Gastrocnemius medialis (tissue), 4 donors: ENCODE measurements at places on chromosomes 2 and 18.
A peak's percentile ranks its signal among the peaks of the same experiment; 100 is the strongest.

GRCh38 chr2:230202430-230203109, 17.2 kb downstream of the SP110 start:
- DNase-seq = no peak

DNA sequence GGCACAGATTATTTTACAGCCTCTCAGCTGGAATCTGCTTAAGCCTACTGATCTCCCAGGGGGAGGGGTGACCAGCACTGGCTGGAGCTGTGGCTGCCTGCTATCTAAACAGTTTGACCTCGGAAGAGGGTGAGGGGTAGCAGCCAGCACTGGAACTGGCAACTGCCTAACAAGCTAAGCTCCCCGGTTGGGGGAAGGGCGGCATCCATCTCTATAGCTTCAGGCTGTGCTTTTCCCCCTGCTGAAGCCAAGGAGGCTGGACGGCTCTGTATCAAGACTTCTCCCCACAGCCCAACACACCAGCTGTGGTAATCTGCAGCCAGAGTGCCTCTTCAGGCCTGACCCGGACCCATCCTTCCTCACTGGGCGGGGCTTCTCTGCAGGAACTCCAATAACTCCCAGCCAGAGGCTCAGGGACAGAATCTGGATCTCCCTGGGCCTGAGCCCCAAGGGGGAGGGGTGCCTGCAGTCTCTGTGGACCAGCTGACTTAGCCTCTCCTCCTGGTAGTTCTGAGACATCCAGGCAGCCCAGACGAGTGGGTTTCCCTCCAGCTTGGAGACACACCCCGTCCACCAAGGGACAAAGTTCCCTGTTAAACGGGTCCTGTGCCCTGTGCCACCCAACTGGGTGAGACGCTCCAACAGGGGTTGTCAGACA, 560.2 kb downstream of the LRP1B start:
- no peak for DNase-seq

DNA sequence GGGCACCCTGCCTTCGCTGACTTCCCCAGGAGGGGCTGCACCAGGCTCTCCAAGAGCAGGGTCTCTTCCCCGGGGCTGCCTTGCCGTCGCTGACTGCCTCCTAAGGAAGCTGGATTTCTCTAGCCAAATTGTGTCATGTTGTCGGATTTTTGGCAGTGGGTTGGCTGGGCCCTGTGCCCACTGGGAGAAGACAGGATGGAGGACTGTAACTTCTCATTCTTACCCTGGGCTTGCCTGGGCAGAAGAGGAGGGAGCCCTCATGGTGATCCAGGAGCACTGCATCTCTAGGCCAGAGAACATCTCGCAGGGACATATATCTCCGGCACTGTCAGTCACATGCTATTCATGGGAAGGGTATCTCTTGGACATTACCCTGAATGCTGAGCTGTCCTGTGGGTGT, 6.3 kb downstream of the MYO7B start:
- DNase-seq = no peak

GRCh38 chr2:48176876-48177275, 270.6 kb upstream of the FBXO11 start:
- DNase-seq = no peak

DNA sequence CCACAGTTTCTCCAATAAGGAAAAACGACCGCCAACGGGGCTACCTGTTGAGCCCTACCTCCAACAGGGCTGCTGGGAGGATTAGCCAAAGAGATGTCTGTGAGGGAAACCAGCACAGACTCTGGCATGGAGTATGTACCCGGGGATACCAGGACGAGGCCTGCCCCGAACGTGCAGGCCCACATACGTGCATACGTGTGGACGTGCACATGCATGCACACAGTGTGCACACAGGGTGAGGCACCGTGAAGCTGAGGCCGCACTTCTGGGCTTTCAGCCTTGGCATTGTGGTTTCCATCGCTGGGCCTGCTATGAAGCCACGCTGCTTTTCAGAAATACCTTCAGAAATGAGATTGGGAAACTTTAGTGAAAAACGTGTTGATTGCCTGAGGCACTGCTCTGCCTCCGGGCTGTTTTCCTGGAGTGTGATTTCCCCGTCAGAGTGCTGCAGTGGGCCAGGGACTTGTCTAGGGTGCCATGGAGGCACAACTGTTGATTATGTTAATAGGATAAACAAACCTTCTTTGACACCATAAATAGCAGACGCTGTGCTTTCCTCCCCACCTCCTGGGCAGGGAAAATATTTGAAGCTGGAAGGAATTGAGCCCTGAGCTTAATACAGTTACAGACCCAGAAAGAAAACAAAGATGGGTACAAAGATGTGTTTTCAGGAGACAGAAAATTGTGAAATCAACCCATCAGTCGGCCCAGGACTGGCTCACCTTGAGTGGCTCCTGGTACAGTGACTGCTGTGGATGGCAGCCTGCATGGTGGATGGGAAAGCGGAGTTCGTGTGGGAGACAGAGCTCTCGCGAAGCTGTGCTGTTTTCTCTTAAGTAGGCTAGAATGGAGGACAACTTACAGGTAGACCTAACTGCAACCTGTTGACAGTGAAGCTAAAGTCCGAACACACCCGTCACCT, 182.3 kb downstream of the FAM210A start:
- DNase-seq = no peak

DNA sequence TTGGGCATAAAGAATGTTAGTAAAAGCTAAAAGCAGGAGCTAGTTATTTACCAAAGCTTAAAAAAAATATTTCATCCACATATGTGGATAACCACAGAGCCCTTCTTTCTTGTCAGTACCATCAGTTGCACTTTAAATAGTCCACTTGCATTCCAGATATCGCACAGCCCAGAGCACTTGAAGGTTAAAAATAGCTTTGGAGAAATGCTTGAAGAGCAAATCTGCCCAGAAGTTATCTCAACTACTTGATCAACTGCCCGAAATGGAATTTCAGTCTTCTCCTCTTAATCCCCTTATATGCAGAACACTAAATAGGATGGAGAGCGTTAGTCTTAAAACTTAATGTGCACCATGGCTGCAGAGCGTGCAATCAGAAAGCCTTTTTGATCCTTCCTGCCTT, 148.3 kb downstream of the PLEKHA3 start:
- DNase-seq = no peak

DNA sequence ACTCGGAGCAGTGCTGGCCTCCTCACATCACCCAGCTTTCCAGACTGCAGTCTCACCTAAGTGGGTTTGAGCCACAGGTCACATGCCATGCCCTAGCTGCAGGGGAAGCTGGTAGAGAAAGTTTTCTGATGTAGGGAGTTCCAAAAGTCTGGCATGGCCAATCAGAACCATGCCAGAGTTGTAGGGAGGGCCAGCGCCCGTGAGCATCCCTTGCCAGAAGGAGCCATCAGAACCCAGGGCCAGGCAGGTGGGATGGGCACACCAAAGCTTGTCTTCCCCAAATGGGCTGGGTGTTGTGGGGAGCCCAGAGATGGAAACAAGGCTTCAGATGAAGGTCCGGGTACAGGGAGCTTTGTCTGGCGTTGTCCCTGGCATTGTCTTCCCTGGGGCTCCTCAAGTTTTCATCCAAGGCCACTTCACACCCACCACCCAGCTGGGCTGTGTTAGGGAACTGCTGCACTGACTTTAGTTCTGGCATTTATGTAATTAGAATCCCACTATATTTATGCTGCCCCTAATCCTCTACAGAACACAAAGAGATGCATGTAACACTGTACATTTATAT, 247.9 kb downstream of the KLHL29 start:
- DNase-seq = no peak

- no peak for DNase-seq
Observed at GRCh38 chr2:10277293-10278028, 25.2 kb upstream of the HPCAL1 start.

- DNase-seq = no peak
Observed at GRCh38 chr2:62661263-62661635, 44.3 kb upstream of the EHBP1 start.

- no peak for DNase-seq
Observed at GRCh38 chr2:218022131-218022850, 19.5 kb upstream of the TNS1 start.

DNA sequence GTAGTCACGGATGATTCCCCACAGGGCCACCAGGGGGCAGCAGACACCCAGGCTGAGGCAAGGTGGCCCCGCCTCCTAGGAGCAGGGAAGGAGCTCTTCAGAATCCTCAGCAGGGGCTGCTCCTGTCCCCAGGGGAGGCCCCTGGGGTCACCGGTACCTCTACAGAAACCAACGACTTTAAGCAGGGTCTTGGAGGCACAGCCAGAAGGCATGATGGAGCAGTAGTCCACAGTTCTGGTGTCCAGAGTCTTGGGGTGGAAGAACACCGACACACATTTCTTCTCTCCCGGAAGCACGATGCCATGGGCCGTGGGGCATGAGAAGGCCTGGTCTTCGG, 11.5 kb downstream of the CFAP65 start:
- peak; percentile 65 for DNase-seq

DNA sequence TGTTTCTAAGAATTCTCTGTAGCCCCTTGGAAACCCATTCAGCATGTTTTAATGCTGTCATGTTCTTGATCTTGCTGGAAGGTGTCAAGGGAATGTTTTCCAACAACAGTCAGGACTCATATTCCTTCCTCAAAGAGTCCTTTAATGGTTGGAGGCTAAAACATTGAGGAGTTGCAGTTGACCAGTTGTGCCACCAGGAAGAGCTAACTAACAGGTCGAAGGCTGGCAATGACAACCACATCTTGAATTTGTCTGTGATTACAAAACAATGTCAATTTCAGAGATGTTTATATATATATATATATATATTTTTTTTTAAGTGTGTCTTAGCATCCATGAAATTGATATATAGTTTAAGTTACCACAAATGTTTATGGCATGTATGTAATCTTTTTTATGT, 151.5 kb downstream of the INO80D start:
- no peak for DNase-seq

DNA sequence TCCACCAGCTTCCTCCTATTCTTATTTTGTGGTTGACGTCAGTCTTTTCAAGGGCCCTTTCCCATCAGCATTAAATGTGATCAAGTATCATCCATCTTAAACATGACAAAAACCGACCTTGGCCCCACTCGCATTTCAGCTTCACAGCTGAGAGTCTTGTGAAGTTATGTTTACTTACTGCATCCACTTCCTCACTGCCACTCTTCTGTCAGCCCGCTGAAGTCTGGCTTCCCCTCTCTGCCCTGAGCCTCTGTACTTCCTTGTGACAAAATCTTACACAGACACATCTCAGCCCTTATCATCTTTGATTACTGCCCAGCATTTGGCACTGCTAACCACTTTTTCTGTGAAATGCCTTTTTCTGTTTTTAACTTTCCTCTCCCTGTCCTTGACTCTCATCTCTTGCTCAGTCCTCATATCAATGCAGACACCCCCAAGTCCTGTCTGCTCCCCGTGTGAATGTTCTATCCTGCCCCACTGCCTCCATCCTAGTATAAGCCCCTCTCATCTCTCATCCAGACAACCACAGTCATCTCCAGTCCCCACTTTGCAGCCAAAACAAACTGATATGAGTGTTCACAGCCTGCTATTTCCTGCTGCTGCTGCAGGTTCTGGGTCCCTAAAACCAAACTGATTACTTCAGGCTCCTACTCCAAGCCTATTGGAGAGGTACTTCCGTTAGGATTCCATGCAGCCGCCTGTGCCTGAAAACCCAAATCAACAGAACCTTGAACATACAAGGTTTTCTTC, 31.4 kb downstream of the FOSL2 start:
- no peak for DNase-seq

DNA sequence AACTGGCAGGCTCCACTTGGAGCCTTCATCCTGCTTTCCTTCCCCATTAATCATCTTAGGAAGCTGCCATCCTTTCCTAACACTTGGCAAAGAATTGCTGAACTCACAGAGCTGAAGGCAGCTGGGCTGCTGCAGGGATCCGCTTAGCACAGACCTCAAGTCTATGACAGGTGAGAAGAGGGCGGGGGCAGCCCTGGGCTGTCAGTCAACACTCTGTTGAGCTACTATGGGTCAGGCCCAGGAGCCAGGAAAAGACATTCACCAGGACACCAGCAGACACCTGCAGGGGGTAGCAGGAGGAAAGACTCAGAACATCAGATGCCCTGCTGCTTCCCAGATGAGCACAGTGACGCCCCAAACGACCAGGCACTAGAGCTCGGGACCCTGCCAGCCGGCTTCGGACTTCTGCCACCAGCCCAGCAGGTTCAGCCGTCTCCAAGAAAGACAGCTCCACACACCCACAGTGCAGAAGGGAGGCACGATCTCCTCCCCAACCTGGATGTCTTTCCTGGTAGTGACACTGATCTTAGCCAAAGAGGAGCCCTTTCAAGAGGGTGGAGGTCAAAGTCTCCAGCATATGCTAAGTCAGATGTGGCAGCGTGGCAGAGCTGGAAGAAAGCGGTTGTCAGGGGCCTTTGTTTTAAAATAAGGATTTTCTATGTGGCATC, 55.2 kb downstream of the SNORC start:
- peak; percentile 65 for DNase-seq

DNA sequence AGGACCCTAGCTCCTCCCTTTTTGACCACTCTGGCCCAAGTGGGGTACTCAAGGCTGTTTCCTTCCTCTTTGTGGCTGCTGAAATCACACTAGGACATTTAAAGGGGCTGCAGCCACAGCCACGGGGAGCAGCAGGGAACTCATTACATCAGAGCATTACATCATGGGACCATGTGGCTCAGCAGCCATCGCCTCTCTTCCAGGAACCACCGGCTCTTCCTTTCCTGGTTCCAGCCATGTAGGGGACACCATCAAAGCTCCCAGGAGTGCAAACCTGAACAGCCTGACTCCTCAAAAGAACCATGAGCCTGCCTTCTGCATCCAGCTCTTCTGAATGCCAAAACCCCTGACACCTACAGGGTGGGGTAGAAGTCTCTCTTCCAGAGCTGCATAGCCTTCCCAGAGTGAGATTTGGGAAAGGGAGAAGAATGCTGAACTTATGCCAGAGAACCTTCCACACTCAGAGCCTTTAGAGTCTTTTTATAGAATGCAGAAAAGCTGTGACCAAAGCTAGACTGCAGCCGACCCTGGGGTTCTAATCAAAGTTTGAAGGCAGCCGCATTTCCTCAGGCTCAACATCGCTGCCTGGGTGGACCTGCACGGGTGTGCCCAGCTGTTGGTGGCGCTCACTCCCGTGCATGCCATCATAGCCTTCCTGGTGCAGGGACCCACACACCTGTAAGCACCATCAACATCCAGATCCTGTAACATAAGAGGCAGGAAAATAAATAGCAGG, 121.7 kb downstream of the KLHL29 start:
- DNase-seq = no peak

- DNase-seq = no peak
Observed at GRCh38 chr2:65017335-65017734, 28.1 kb downstream of the SLC1A4 start.

GRCh38 chr2:109260886-109261700, 132.1 kb downstream of the SH3RF3 start:
- DNase-seq = no peak
